Aorta (tissue), 5 donors: ENCODE measurements at places on chromosomes 3 and 15.

GRCh38 chr3:172087602-172088580 is 48.5 kb downstream of the FNDC3B start:
- H3K27ac ChIP-seq: no peak overlapping the region
- DNase-seq: no peak
- no peak overlapping the region for H3K4me3 ChIP-seq
- peaks cover 1% of the 10 kb centered on the region for H3K4me1 ChIP-seq
- no peaks in the 10 kb centered on the region for H3K36me3 ChIP-seq

- no peak for DNase-seq
- no peaks in the 10 kb centered on the region for H3K27me3 ChIP-seq
- H3K4me3 ChIP-seq: no peak overlapping the region
- no peaks in the 10 kb centered on the region for H3K4me1 ChIP-seq
Observed at GRCh38 chr15:66786222-66786621, 84.2 kb downstream of the SMAD6 start.

GRCh38 chr3:120102674-120103073 is 8.4 kb upstream of the GSK3B start:
- no peak for DNase-seq
- H3K4me3 ChIP-seq: no peak overlapping the region
- no peaks in the 10 kb centered on the region for H3K27me3 ChIP-seq
- H3K4me1 ChIP-seq: no peaks in the 10 kb centered on the region
- H3K36me3 ChIP-seq: no peaks in the 10 kb centered on the region

DNA sequence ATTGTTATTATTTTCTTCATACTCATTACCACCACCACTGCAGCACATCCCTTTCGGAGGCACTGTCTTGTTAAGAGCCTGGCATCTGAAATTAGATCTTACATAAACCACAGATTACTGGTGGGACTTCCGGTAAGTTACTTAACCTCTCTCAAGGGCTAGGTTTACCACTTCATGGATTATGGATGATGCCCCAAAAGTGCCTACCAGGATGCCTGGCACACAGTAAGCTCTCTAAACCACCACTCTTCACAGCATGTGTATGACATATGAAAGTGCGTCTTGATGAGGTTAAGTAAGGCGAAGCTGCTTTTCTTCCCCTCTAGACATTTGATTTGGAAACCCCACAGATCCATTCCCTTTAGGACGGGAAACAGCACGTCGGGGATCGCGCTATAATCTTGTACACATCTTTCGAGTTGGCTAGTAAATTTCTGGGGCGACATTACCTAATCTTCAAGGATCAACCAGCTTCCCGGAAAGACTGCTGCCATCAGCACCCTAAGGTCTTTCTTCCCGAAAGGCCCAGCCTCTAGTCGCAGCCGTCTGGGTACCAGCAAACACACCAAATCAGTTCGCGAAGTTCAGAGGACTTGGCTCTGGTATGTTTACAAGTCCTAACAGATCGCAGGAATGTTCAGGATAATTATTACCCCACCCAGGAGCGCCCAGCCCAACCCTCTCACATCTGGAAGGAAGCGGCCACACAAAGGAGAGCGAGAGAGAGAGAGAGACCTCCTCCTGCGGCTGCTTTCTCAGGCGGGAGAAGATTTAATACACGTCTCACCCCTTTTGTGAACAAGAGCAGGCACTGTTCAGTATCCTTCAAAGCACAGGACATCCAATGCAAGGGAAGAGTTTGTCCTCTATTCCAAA is 155.1 kb upstream of the FRMD4B start:
- no peaks in the 10 kb centered on the region for H3K27me3 ChIP-seq
- H3K27ac ChIP-seq: no peak overlapping the region
- no peaks in the 10 kb centered on the region for H3K4me1 ChIP-seq
- H3K4me3 ChIP-seq: no peak overlapping the region

DNA sequence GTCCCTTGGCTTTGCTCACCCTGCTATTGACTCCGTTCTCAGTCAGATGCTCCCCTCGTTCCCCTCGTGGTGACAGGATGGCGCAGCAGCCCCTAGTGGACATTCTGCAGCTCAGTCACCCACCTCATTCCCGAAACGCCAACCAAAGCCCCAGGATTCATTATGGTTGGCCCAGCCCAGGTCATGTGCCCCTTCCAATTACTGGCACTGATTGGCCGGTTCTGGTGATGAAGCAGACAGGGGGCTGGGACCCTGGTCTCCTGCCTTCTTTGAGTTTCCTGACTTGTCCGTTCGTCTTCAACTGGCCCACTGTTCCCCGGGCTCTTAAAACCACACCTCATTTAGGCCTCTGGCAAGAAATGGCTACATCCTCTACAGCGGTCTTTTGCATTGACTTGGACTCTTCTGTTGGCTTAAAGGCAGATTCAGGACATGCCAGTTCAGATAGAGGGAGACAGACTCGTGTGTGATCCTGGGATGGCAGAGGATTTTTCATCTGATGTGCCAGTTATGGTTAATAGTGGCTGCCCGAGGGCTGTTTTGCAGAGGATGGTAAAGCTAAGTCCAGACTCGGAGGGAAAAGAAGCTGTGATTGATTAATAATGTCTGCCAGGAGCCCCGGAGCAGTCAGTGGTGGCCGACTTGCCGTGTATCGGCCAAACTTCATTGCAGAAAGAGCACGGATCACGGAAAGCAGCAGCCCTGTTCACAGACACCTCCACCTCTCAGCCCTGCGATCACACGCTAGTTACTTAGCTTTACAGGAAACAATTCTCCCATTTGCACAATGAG is 37.8 kb downstream of the LSM3 start:
- no peaks in the 10 kb centered on the region for H3K36me3 ChIP-seq
- H3K27ac ChIP-seq: peak overlapping the region; percentile 77
- no peaks in the 10 kb centered on the region for H3K4me1 ChIP-seq

DNA sequence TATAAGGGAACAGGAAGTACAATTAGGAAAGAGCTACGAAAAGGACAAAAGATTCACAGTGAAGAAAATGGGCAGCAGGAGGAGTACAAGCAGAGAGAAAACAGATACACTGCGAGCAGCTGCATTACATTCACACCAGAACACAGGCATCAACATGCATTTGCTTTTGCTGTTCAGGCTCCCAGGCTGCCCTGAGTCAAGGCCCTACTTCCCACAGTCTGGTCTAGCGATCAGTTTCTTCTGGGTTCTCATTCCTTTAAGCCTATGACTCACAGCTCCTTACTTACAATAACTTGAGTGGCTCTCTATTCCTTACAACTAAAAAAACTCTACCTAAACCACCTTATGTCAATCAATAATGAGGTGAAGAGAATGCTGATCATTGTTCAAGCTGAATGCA is 24.5 kb upstream of the ZNF445 start:
- H3K36me3 ChIP-seq: peaks cover 14% of the 10 kb centered on the region
- no peak for DNase-seq
- H3K4me1 ChIP-seq: no peaks in the 10 kb centered on the region
- no peaks in the 10 kb centered on the region for H3K27me3 ChIP-seq
- no peak overlapping the region for H3K4me3 ChIP-seq

DNA sequence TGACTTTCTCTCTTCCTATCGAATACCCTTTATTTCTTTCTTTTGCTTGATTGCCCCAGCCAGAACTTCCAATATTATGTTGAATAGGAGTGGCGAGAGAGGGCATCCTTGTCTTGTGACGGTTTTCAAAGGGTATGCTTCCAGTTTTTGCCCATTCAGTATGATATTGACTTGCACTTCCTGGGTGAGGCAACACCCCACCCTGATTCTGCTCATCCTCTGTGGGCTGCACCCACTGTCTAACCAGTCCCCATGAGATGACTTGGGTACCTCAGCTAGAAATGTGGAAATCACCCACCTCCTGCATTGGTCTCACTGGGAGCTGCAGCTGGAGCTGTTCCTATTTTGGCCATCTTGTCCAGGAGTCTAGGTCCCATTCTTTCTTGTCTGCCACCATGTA is 44.8 kb upstream of the KCNH8 start:
- H3K36me3 ChIP-seq: no peaks in the 10 kb centered on the region
- no peaks in the 10 kb centered on the region for H3K27me3 ChIP-seq
- no peak for DNase-seq
- H3K4me3 ChIP-seq: no peak overlapping the region
- no peak overlapping the region for H3K27ac ChIP-seq
